KG1 (cell line): ENCODE measurements at places on chromosomes 2 and 18.
A peak's percentile ranks its signal among the peaks of the same experiment; 100 is the strongest.

DNA sequence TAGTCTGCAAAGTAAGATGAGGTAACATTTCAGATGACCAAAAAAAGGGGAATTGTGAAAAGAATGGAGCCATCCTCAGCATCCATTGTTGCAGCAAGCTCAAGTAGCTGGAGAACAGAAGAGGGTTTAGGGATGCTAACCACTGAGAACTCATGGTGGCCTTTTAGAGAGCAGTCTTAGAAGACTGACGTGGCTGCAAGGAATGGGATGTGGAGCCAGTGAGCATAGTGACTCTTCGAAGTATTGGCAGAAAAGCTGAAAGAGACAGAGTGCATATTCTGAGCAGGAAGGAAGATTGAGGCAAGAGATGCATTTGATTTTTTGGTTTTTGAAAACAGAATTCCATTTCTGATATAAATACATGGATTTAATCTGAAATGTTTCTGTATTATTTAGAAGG lies 151.2 kb downstream of the UBE2E3 start:
- no peak for DNase-seq

DNA sequence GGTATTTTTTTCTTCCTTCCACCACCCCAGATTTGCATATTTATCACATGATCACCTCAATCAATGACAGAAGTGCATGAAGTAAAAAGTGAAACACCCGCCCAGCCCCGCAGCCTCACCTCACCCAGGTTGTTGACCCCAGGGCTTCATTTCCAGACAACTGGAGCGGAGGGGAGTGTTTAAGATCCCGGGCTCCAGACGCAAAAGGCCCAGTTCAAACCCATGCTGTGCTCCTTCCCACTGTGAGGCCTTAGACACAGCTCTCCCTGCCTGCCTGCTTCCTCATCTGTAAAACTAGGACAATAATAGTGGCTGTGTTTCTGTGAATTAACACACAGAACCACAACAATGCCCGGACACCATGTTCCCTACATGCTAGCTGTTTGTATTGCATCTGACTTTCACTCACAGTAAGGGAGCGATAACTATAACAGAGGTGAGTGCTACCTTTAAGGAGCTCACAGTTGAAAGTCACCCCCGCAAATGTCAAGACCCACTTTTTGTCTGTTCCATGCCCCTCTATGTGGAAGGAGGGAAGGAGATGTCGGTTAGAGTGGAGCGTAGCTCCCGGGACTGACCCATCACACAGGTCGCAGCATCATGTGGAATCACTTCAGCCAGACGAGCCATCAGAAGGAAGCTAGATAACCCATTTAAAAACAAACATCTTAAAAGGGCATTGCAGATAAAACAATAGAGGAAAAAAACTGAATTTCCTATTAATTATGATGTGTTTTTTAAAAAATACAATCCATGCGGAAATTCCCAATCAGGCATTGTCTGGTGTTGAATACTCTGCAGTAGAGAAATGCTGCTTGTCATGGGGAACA lies 77.5 kb upstream of the DAPL1 start:
- DNase-seq: no peak

- no peak for DNase-seq
Measured at GRCh38 chr2:191593622-191594385, 84.1 kb upstream of the NABP1 start.

DNA sequence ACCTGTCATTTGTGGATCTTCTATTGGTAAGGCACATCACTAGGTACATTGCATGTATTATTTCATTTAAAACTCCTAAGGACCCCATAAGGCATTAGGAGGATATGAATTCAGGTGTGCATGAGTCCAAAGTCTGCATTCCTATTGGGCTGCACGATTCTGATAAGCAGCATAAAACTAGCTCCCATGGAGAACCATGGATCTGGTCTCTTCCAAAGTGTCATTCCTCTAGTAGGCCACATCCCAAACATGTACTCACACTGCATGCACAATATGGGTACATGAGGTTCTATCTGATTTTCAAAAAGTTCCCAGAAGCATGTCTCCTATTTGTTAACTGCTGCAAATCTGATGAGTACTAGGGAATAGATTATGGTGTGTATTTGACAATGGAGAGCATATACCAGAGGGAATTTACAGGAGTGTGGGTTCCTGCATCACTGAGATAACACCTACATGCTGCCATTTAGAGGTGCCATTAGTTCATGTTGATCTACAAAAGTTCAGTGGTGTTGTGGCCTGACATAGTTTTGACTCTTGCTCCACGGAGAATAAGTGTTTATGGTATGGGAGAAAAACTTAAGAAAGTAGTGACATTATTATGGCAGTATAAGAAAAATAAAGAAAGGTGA lies 11.3 kb downstream of the CYTIP start:
- no peak for DNase-seq

GRCh38 chr2:134774786-134775641 lies 56.2 kb upstream of the TMEM163 start:
- no peak for DNase-seq

DNA sequence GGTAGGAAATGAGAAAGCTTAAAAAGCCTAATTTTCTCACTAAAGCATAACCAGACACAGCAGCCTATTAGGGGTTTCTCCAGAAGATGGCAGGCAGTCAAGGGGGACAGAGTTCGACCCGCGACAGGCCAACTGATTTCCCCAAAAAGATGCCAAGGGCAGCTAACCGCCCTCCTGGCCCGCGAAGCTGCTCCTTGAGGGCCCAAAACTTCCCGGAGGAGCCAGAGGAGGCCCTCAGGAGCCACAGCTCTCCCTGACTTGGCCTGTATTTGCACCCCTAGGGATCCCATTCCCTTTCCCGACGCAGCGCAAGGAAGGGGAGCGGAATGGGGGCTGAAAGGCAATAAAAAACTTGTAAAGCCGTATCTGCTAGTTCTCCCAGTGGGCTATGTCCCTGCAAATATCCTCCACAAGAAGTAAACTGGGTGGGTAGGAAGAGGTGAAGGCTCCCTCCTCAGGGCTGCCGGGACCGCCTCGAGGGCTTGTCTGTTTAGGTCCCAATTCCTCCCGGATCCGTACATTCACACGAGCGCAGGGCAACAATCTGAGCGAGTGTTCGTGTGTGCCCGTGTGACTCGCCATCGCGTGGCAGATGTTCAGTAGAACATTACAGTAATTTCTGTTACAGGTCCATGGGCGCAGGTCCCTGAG lies 756 bp upstream of the NAGK start:
- no peak for DNase-seq

GRCh38 chr18:70397259-70397925 lies 108.5 kb downstream of the SOCS6 start:
- DNase-seq: no peak

GRCh38 chr2:66122516-66122915 lies 312.4 kb upstream of the MEIS1 start:
- no peak for DNase-seq

DNA sequence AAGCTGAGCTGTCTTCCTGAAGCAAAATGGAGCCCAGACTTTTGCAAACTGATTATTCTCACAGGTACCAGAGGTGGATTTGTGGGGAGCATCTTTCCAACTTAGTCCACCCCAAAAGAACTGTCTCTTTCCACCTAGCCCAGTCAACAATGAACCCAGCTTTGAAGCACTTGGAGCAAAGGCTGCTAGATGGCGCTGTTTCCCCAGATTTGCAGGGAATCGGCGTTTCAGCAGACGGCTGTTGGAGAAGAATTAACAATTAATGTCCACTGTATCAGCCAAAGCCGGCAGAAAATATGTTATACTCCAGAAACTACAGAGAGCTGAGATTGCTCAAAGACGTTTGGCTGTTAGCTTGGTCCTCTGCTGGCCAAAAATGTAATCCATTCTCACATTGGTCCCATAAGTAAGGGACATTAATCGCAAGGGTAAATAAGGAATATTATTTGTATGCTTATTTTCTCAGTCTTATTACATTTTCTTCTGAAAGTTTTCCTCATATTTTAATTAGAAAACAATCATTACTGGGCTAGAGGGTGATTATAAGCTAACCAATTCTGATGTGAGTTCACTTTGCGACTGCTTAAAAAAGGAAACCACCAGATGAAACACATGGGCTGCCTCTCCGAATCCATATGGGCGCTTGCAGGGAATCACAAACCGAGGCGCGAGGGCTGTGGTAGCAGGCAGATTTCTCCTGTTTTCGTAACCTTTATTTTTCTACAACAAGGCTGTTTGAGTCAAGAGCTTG lies 423.8 kb upstream of the MEX3C start:
- peak; percentile 21 for DNase-seq

DNA sequence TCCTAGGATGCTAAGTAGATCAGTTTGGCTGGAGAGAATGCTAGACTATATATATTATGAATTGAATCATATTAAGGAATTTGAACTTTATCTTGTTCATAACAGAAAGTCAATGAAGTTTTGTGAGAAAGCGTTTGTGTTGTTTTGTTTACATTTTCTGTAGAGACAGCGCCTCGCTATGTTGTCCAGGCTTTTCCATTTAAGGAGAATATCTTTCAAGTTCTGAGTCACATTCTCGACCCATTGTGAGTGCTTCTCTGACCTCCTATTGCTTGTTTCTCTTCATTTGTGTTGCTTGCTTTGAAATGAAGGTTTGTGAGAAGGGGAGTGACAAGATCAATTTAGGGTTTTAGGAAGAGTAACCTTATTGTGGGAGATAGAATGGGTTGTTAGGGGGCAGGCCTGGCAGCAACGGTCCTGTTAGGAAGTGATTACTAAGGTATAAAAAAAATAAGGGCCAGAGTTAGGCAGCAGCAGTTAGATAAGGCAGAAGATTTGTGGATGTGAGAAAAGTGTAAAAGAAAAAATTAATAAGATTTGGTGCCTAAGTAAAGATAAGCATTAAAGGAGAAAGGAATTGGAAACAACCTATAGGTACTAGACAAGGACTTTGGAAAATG lies 47.6 kb upstream of the ACVR1 start:
- no peak for DNase-seq

DNA sequence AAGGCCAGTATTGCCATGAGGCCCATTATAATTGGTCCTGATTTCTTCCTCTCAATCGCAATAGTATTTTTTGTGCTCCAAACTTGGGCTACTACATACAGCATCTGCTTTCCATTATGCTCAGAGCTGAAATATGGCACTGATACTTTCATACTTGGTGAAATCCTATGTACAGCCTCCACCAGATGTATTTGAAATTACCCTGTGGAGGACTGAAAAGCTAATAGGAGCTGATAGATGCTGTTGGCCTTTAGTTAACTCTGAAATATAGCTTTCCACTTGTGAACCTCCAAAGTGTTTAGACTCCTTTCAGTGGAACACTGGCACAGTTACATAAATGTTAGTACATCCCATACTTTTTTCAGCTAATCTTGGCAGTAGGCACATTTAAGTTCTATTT lies 205.7 kb downstream of the NEDD4L start:
- no peak for DNase-seq

DNA sequence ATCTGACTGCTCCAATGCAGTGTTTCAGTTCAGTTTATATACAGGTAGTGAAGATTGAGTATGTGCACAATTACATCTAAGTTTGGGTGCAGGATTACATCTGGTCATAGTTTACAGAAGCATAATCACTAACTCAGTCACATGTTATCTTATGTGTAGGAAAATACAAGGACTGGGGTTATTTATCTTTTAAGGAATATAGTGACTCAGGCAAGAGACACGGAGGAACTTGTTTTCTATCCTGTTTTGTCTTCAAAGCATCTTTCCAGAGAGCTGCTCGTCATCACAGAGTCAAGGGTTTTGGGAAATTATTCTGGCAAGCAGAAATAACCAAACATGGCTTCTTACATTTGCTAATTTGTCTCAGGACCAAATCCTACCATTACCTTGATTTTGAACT lies 1371.5 kb upstream of the TMEFF2 start:
- no peak for DNase-seq

DNA sequence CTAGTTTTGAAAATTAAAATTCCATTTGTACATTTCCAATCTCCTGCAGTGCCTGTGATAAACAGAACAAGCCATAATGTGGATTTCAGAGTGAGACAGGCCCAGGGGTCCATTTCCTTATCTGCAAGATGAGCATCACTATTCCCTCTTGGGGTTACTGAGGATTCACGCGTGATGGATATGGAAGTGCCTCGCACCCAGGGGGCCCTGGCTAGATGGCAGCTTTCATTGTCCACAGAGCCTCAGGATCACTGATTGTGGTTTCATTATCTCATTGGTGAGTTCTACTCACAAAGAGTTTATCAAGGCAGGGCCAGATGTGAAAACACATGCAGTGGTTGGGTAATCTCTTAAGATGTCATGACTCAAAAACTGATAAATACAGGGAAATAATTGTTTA lies 11.6 kb downstream of the CNGA3 start:
- no peak for DNase-seq

DNA sequence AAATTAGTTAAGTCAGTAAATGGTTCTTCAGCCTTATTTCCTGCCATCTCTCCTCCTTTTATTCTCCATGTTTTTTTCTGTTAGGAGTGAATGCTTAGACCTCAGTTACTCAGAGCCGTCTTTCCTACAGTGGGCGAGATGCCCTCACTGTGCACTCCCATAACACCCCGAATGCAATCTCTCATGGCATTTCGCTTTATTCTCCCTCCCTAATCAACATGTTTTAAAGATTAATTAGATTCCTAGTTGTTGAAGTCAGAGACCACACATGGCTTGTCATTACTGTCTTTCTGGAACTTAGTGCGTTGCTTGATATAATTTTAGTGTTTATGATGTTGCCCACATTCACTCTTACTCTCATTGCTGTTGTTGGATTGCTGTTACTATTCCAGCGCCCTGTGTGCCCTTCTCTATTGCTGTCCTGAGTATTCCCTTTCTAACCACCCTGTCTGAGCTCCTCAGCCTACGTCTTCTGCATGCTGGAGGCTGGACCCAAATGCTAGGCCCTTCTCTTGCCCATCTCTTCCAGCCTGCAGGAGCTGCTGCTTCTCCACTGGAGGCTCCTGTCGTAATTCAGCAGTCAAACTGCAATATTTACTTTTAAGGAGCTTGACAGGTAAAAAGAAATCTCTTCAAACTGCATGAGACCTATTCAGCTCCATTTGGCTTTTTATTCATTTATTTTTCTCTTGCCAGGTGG lies 99.3 kb downstream of the MAP2 start:
- DNase-seq: no peak

DNA sequence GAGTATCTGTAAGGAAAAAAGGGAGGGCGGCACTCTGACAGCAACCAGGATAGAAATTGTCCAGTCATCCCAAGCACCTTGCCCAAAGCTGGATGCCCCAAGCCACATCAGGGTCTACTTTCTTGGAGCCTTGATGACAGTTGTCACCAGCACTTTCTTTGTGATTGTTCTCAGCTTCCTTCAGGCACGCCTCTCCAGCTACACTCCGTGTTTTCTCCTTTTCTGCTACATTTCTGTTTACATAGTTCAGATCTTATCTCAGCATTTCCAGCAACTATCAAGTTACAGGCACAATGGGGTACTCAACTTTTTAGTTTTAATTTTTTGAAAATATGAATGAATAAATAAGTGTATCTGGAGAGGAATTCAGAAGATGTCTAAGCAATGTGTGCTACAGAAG lies 115.3 kb upstream of the CELF4 start:
- no peak for DNase-seq
